Tracheal epithelial cell (primary cell): ENCODE measurements at places on chromosomes 13 and 19. TPM values are rescaled to one million over a fixed set of nuclear protein-coding genes. Genes with fewer than 3 reads are reported as not detected.

BCAM gene
- 24.3 and 36.0 TPM in 2 replicates for total RNA-seq

ZNF98 gene
- total RNA-seq = 0.21 TPM in 1 of 2 replicates, not detected in the other

IGSF23 gene
- total RNA-seq = 0.48 TPM in 1 of 2 replicates, not detected in the other

KIR2DL3 gene
- total RNA-seq = not detected in 2 replicates

GPR18 gene
- total RNA-seq = not detected in 2 replicates

PCDH17 gene
- not detected in 2 replicates for total RNA-seq

BCKDHA gene
- total RNA-seq = 56.6 and 61.6 TPM in 2 replicates

ALOX5AP gene
- 1.2 TPM in 1 of 2 replicates, not detected in the other for total RNA-seq
